ENCODE measurements at places on chromosomes 13 and 19.

GRCh38 chr13:29756506-29756905 is 93.9 kb downstream of the UBL3 start:
- DNase-seq, result no peak

DNA sequence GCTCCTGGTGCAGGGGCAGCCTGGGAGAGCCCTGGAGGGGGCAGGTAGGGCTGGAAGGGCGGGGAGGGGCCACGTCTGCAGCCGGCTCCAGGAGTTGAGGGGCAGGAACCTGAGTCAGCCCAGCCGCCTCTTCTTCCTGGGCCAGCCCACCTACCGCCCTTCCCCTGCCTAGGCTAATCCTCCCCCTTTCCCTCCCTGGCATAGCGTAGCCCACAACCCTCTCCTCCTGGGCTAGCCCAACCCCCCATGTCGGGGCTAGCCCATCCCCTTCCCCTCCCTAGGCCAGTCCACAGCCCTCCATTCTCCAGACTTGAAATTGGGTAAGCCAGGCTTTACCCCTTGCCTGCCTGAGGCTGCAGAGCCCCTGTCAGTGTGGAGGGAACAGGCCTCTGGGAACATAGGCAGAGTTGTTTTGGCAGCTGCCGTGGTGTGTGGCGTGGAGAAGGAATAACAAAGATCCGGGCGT is 20.6 kb upstream of the WDR18 start:
- no peak for DNase-seq

DNA sequence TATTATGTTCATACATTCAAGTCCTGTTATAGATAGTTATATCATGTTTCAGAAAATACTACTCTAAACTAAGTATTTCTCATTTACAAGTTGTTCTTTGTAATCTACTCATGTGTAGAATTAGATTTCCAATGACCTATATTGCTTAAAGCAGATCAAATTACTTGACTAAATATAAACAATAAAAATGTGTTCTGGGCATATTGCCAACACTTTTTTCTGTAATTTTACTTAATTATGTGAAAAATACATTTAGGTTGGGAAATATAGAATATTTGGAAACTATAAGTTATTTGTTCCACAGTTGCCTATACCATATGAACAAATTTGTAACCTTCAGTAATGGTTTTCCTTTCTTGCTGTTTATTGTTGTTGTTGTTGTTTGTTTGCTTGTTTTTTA is 275.2 kb upstream of the PCDH9 start:
- no peak for DNase-seq

DNA sequence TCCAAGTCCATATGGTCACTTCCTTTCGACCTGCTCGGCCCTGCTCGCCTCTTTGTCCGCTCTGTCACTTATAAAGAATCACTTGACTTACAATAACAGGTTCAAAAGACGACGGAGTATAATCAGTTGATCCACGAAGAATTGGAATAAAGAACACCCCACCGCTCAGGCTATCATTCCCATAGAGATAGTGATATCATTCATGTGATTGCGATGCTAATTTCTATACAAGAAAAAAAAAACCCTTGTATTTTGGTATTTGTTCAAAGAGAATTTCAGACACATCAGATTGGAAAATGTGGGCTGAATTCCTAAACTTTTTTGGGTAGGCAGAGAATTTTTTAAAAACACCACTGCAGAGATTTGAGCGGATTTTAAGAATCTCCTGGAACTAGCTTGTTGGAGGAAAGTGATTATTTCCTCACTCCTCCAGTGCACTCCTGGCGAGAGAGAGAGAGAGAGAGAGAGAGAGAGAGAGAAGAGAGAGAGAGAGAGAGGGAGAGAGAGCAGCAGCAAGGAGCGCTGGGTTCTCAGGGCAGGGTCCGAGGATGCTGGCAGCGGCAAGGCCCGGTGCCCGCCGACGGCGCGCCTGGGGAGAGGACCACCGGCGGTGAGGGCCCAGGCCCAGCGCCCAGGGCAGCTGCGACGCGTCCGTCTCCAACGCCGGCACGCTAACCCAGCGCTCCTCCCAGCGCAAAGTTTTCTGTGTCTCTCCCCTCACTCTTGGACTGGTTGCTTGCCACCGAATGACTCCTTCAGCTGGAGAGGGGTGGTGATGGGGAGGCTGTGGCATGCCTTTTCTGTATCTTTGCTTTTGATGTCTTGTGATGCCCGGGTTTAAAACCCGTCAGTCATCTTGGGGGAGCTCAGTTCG is 149.0 kb upstream of the ZNF536 start:
- peak; percentile 38 for DNase-seq

GRCh38 chr19:40810160-40810559 is 11.2 kb downstream of the EGLN2 start:
- DNase-seq, result no peak

GRCh38 chr13:76292726-76293125 is 593.5 kb downstream of the KCTD12 start:
- DNase-seq, result no peak

DNA sequence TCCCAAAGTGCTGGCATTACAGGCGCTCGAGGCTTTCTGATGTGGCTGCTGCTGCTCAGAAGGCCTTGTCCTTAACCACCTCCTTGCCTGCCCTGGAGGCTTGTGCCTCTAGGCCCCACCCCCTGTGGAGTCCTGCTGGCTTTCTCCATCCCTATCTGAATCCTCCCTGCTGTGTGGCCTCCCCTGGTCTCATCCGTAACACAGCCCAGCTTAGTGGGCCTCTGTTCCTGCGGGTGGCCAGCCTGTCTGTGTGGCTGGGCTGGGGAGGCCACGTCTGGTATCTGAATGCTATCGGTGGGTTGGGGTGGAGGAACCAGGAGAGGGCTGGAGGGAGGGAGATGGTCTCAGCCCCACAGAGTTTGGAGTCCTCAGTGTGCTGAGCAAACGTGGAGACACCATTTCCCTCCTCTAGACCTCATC is 4.7 kb downstream of the RPL28 start:
- DNase-seq, result no peak

DNA sequence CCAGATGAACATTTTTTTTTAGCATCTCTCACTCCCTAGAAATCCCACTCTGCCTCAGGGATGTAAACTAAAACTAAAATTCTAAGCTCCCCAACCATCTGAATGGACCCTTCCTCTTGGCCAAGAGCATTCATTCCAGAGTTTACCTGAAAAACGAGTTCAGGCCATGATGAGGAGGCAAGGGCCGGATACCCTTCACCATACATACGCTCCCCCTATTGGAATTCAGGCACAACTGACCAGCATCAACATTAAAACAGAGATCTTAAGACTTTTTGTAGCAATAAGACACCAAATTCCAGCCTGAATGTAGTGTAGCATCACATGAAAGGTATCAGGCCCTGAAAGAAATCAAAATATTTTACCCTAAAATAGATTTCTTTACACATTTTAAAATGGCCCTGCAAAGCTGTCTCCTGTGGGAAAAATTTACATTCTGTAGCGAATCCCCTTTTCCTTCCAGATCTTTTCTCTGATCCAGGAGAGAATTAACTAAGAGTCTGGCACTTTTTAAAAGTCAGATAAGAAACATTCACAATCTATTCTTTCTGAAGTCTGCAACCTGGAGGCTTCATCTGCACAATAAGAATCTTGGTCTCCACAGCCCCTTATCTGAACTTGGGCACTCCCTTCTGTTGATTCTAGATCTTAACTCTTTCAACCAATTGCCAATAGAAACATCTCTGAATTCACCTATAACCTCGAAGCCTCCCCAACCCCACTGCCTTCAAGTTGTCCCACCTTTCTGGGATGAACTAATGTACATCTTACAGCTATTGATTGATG is 888.5 kb downstream of the UQCRFS1 start:
- DNase-seq, result no peak

- no peak for DNase-seq
Measured at GRCh38 chr13:20069956-20070355, 90.9 kb downstream of the GJA3 start.

- DNase-seq, result no peak
Measured at GRCh38 chr19:19550485-19550929, 12.4 kb downstream of the CILP2 start.

- no peak for DNase-seq
Measured at GRCh38 chr13:86368924-86369323, 569.7 kb upstream of the SLITRK6 start.

All from endothelial cell (in vitro differentiated cells).